ENCODE measurements at places on chromosomes 4 and X. TPM values are rescaled to one million over a fixed set of nuclear protein-coding genes. Genes with fewer than 3 reads are reported as not detected.
A peak's percentile ranks its signal among the peaks of the same experiment; 100 is the strongest.

- DNase-seq = no peak
- no peaks in the 10 kb centered on the region for H3K36me3 ChIP-seq
- H3K27me3 ChIP-seq = no peaks in the 10 kb centered on the region
- H3K27ac ChIP-seq = no peak overlapping the region
- peaks cover 12% of the 10 kb centered on the region for H3K4me1 ChIP-seq
Observed at GRCh38 chrX:153967536-153968224, 3.9 kb downstream of the HCFC1 start.

DNA sequence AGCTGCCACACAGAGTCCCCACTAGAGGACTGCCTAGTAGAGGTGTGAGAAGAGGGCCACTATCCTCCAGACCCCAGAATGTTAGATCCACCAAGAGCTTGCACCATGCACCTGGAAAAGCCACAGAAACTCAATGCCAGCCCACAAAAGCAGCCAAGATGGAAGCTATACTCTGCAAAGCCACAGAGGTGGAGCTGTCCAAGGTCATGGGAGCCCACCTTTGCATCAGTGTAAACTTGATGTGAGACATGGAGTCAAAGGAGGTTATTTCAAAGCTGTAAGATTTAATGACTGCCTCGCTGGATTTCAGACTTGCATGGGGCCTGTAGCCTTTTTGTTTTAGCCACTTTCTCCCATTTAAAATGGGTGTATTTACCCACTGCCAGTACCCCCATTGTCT is 1030.1 kb upstream of the GRIA3 start:
- no peaks in the 10 kb centered on the region for H3K4me1 ChIP-seq
- no peaks in the 10 kb centered on the region for H3K36me3 ChIP-seq
- no peak overlapping the region for H3K27ac ChIP-seq
- no peaks in the 10 kb centered on the region for H3K27me3 ChIP-seq

ABHD18 gene
- total RNA-seq = 18.6 TPM

GRCh38 chr4:82989575-82990429 is 20.8 kb downstream of the LIN54 start:
- H3K4me1 ChIP-seq = no peaks in the 10 kb centered on the region
- no peak for DNase-seq
- no peak overlapping the region for H3K27ac ChIP-seq
- no peaks in the 10 kb centered on the region for H3K27me3 ChIP-seq

- peaks cover 10% of the 10 kb centered on the region for H3K4me1 ChIP-seq
- no peaks in the 10 kb centered on the region for H3K36me3 ChIP-seq
- no peaks in the 10 kb centered on the region for H3K27me3 ChIP-seq
- no peak overlapping the region for H3K27ac ChIP-seq
- DNase-seq = peak; percentile 9
Observed at GRCh38 chrX:136797787-136798186, 17.1 kb upstream of the ARHGEF6 start.

- DNase-seq = no peak
- no peak overlapping the region for H3K4me3 ChIP-seq
- no peaks in the 10 kb centered on the region for H3K36me3 ChIP-seq
- peaks cover 60% of the 10 kb centered on the region for H3K4me1 ChIP-seq
- H3K27me3 ChIP-seq = no peaks in the 10 kb centered on the region
Observed at GRCh38 chr4:87042221-87042620, 107.4 kb downstream of the AFF1 start.

- no peaks in the 10 kb centered on the region for H3K27me3 ChIP-seq
- no peak for DNase-seq
- H3K27ac ChIP-seq = no peak overlapping the region
- peaks cover 13% of the 10 kb centered on the region for H3K4me1 ChIP-seq
- no peaks in the 10 kb centered on the region for H3K36me3 ChIP-seq
Observed at GRCh38 chr4:180792541-180792940, 1450.7 kb upstream of the TENM3 start.

DNA sequence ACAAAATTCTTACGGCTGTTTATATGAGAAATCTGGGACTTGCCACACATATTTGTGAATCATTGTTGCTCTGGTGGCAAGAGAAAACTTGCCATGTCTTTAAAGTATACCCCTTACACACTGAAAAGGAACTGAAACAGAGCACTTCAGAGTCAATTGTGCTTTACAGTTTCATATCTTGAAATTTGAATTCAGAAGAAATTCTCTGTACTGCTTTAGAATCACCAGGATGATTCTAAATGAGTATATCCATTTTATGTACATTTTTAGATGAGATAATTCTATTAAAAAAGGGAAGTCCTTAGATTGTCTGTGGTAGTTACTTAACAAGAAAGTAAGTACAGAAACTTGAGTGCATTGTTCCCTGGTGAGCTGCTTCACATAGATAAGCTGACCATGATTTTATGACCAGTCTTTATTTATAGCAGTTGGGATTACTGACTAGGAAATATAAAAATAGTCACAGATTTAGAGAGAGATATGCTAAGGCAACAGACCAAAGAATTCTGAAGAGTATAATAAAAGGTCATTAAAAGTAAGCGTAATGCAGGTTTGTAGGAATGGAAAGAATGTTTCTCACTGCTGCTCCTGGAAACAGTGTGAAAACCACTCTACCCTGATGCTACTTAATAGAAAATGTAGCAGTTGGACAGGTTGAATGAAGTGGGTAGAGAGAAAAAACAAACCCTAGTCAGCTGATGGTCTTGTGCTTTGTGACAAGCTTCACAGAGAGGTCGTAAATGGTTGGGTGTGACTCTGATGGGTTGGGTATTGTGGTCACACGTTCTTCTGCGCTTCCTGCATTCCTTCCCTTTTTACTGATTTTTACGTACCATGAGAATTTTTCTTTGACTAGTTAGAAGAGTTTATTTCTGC is 41.0 kb downstream of the FNIP2 start:
- H3K27ac ChIP-seq = no peak overlapping the region
- H3K4me3 ChIP-seq = no peak overlapping the region
- no peaks in the 10 kb centered on the region for H3K27me3 ChIP-seq

DNA sequence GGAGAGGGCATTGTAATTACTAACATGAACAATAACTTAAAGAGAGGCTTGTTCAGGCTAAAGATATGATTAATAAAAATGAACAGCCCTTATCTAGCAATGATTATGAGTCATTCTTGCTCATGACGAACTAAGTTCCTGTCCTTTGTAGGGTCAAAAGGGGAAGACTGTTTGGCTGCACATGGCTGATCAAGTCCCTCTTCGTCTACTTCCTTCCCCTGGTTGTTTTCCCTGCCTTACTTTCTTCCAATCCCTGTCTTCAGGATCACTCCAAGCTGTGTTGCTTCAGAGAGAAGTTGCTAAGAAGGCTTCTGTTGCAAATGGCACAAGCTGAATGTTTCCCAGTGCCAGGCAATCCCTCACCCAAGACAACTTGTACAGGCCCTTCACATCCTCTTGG is 115.0 kb upstream of the HS3ST1 start:
- no peaks in the 10 kb centered on the region for H3K4me1 ChIP-seq
- no peaks in the 10 kb centered on the region for H3K27me3 ChIP-seq
- H3K27ac ChIP-seq = no peak overlapping the region
- no peak for DNase-seq
- H3K4me3 ChIP-seq = no peak overlapping the region

DNA sequence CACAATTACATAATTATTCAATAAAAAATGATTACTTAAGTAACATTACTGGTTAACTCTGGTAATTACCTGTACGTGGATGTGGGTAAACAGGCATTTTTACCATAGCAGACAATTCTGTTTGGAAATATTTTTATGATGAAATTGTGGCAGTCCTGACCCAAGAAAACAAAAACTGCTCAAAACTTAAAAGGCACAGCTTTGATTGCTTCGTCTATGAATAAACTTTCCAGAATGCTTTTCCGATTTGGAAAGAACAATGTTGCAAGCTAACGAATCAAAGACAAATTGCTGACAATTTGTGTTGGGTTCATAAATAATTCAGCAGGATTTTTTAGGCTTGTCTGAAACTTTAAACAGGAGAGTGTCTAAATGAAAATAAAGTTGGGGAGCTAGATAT is 150.6 kb upstream of the GYPA start:
- H3K27me3 ChIP-seq = no peaks in the 10 kb centered on the region
- no peaks in the 10 kb centered on the region for H3K4me1 ChIP-seq
- no peak overlapping the region for H3K4me3 ChIP-seq
- H3K27ac ChIP-seq = no peak overlapping the region
- no peak for DNase-seq

NAP1L2 gene
- 16.2 TPM for total RNA-seq

- H3K4me3 ChIP-seq = no peak overlapping the region
- DNase-seq = no peak
- no peaks in the 10 kb centered on the region for H3K27me3 ChIP-seq
Observed at GRCh38 chr4:112736718-112737135, 99.8 kb downstream of the LARP7 start.

IDUA gene
- 0.62 TPM for total RNA-seq

All from GM23338 (cell line).